RKO (cell line): ENCODE measurements at places on chromosomes 3 and 15.

GRCh38 chr3:43865887-43866528, 175.3 kb downstream of the ABHD5 start:
- DNase-seq: no peak

DNA sequence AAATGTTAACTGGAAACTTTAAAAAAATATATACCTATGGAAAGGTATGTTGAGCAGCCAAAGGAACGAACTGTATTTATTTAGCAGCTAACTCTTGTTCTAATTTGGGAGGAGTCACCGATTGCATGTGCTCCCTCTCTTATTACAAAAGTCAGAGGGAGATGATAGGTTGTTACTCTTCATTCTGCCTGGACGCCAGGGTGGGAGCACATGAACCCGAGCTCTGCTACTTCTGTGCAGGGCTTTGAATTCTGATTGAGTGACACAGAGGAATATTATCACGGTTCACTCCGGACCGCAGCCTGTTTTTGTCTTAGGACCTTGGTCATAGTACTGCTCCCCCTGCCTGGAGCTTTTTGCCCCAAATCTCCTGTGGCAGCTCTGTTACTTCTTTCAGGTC, 36.9 kb upstream of the LRIG1 start:
- no peak for DNase-seq

DNA sequence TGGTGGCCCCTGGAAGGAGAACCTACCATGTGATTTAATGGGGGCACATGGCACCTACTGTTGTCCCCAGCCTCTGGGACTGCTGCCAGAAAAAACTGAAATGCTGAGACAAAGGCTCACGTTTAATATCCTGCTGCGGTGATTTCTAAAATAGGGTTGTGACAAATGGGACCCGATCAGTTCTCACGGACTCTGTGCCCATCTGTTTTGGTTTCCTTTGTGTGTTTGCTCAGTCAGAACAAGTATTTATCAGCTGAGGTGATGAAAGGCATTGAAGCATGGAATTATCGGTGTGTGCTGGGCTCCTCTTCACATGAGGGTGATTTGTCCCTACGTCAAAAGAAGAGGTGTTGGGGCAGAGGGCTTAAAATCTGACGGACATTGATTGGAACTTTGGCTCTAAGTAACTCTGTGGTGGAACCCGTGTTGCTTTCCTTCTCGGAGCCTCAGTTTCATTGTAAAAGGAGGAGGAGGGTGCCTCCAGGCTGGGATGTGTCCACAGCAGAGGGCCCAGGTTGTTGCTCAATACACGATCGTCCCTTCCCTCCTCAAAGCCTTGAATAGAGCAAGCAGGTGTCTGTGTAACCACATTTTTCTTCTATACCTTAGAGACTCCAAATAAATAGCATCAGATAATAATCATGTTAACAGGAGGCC, 283.3 kb upstream of the RGMA start:
- DNase-seq: no peak

- DNase-seq: no peak
Observed at GRCh38 chr15:57321973-57322601, 54.2 kb upstream of the CGNL1 start.

DNA sequence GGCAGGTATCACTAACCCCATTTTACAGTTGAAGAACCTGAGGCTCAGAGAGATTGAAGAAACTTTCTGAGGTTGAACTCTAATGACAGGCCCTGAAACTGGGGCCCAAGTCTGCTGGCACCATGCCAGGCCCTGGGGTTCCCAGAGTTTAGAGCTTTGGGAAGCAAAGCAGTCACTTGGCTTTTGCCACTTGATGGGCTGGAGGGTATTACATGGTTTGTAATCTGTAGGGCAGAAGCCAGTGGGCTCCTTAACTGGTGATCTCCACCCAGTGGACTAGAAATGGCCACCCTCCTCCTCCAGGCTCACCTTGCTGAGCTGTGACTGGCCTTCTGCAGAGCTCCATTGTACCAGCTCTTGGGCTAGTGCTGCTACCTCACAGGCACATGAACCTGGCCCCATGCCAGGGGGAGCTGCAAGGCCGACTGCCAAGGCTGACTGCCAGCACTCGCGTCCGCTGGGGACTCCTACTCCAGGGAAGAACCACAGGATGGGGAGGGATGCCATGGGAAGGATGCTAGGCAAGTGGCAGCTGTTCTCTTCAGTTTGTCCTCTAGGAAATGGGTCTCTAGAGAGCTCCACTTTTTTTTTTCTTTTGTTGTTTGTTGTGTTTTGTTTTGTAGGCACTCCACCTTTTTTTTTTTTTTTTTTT, 104.8 kb downstream of the ETFA start:
- no peak for DNase-seq

DNA sequence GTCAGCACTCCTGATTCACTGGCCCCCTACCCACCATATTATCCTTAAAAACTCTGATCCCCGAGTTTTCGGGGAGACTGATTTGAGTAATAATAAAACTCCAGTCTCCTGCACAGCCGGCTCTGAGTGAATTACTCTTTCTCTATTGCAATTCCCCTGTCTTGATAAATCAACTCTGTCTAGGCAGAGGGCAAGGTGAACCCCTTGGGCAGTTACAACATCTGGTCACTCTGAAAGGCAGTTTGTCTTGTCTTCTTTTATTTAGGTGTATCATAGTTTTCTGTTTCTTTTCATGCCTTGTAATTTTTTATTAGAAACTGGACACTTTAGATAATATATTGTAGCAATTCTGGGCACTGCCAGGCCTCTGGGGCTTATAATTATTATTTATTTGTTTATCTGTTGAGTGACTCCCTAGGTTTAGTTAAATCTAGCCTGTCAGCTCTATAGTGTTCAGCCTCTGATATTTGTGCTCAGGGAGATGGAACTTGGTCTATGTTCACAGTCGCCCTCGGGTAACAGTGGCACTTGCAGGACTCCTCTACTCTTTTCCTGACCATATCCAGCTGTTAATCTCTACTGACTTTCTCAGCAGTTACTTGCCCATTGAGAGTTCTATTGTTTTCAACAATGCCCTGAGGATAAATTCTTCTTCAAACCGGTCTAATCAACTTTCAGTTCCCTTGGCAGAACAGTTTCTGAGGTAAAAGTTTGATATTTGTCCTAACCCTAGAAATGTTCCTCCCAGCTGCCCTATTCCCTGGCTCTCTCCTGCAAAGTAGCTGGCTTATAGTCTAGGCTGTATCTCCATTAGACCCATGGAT, 15.5 kb upstream of the PLAAT1 start:
- no peak for DNase-seq

DNA sequence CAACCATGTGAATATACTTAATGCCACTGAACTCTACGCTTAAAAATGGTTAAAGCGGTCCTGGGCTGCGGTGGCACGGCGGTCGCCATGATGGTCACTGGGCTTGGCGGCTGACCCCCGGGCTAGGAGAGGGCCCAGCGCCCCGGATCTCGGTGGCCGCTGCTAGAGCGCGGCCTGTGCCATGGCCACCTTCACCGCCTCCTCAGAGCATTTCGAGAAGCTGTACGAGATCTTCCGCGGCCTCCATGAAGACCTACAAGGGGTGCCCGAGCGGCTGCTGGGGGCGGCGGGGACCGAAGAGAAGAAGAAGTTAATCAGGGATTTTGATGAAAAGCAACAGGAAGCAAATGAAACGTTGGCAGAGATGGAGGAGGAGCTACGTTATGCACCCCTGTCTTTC, 35.6 kb upstream of the TBC1D23 start:
- no peak for DNase-seq

DNA sequence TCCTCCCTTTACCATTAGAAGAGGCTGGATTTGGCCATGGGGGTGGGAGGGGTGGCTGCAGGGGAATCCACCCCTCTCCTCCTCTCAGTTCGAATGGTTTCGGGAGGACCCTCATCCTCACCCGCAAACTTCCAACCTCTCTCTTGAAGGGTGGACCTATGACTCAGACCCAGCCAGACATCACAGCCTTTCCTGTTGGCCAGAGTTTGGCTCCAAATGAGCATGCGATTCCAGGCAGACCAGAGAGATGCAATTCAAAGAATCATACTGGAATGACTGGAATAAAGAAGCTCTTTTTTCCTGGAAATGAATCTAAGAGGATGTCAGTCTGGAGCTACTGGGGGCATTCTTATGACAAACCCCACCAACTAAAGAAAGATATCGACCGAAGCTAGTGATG, 516.7 kb upstream of the MDFIC2 start:
- DNase-seq: no peak

GRCh38 chr3:180631317-180631716, 29.4 kb downstream of the TTC14 start:
- DNase-seq: no peak

GRCh38 chr15:39628546-39629257, 47.8 kb downstream of the THBS1 start:
- no peak for DNase-seq

DNA sequence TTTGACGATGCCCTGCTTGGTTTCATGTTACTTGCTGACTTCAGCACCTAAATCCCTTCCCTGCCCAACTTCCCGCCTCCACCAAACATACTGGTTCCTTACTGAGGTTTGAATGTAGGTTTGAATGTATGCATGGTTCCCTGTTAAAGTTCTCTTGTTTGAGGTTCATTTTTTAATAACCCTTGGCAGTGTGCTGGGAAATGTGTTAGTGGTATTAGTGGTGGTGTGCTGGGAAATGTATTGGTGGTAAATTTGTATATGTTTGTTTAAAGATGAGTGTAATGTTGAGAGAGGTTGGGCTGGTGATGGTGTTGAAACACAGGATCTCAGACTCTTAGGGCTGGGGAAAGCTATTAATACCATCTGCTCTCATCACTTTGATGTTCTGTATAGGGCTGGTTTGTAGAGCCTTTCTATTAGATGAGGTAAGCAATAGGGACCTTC, 392.7 kb downstream of the PTPRG start:
- no peak for DNase-seq

DNA sequence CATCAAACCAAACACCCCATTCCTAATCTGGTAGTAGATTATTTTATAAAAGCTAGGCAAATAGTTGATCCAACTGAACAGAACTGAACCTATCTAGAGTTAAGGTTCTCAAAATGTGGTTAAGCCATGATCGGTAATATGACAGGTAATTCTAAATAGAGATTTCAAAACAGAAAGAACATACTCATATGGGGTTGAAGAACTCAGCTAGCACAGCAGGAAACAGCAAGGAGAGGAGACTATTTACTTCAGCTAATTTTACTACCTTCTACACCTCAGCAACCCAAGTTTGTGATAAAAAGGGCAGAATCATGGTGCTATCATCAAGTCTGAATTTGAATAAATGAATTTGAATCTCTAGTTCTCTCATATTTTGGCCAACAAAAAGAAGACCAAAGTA, 11.8 kb downstream of the CD47 start:
- DNase-seq: no peak

DNA sequence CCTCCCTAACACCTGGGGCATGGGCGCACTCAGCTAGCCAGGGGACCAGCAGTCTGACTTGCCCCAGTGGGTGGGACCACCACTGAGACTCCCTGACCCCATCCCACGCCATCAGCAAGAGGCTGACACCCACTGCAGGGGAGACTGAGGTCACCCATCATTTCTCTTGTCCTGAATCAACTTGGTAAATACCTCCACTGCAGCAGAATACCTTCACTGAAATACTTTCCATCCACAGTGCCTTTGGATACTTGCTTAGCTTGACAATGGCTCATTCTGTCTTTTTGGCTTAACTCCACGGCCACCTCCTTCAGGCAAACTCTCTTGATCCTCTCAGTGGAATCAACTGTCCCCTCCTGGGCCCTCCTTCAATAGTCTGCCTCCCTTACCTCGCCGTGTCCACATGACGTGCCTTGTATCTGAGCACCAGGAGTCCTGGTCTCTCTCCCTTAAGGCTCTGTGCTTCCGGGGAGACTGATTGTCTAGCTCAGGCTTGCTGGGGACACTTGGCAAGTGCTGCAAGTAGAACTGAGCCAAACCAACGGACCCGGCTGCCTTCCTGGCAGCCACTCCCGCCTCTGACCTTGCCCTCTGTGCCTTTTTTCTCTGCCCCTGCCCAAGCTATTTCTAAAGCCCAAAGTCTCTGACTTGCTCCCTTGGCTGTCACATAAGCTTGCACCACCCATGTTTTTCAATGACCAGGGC, 119.1 kb downstream of the ADCY5 start:
- no peak for DNase-seq

DNA sequence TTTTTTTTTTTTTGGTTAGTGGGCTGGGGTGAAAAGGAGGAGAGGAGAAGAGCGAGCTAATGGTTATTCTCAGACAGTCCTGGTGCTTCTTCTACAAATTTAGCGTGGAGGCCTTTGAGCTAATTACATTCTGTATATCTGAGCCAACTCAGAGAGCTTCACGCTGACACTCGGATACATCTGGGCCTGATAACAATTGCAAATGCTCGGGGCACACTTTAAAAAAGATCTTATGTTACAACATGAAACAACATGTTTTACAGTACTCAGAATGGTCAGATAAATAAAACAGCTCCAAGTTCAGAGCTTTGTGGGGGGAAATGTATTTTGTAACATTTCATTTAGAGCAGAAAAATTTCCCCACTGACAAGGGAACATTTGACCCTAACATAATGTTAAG, 966.9 kb upstream of the NR2F2 start:
- DNase-seq: no peak

GRCh38 chr3:87076946-87077345, 86.0 kb upstream of the VGLL3 start:
- DNase-seq: peak; percentile 46

DNA sequence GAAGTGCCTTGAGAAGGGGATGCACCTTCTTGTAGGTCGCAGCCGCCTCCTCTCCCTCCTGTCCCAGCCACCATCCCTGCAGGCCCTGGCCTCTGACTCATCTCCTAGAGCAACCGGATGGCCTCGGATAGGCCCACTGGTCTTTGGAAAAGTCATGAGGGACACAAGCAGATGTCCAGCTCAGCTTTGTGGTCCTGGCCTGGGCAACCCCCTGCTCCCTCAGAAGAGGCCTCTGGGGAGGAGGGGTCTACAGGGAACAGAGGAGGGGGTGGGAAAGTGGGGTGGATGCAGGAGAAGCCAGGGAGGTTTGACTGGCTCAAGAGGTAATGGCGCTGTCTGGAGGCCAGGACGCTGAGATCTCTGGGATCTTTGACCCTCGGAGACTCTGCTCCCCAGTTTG, 259.2 kb upstream of the TLE3 start:
- DNase-seq: no peak

DNA sequence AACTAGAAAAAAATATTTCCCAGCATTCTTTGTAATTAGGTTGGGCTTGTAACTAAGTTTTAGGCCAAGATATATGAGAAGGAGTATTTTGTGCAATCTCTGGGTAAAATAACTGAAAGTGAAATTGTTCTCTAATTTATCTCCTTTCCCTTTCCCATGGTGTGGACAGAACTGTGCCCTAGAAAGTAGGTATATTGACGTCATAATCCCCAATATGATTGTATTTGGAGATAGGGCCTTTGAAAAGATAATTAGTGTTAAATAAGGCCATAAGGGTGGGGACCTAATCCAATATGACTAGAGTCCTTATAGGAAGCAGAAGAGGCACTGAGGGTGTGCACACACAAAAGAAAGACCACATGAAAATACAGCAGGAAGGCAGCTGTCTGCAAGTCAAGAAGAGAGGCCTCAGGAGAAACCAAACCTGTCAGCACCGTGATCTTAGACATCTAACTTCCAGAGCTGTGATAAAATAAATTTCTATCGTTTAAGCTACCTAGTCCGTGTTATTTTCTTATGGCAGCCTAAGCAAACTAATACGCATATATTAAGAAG, 106.6 kb downstream of the KCNH8 start:
- no peak for DNase-seq
